Mesothelial cell of epicardium (in vitro differentiated cells): ENCODE measurements at places on chromosomes 4 and X. TPM values are rescaled to one million over a fixed set of nuclear protein-coding genes. Genes with fewer than 3 reads are reported as not detected.

DNA sequence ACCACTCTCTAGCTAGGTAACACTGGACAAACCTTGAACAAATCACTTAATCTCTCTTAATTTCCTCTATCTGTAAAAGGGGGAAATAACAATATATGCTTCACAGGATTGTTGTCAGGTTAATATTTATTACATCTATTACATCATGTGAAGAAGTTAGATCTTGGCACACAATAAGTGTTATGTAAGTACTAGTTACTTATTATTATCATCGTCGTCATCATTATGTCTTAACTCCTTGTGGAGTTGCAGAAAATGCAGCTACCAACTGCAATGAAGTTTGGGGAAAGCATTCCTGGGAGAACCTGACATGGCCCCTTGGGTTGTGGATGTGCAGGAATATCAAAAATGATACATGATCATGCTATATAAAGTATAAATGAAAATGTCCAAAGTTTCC is 4.8 kb upstream of the JCHAIN start:
- no peak for DNase-seq

DNA sequence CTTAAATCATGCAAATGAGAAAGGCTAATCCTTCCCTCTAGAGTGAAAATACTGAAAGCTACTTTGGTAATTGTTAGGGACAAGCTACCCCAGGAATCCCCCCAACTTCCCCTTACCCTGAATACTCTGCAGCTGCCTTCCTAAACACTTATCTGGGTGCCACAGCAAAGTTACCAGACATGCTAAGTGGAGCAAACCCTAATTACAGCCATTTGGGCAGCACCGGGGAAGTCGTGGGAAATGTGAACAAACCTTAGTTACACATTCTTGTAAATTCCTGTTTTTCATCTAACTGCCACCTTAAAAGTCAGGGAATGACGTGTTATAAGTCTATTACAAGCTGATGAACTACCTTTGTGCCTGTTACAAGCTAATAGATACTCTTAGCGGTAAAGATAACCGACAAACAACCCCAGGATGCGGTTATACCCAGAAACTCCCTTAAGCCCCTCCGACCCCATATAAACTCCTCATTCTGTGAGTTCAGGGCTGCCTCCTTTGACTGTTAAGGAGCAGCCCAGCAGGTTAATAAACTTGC is 66.0 kb upstream of the PLAC8 start:
- no peak for DNase-seq

ZBTB33 gene
- 20.3 to 21.5 TPM (median 20.6 TPM) in 3 replicates for total RNA-seq

MAGEA9B gene
- total RNA-seq, result not detected in 3 replicates

DNA sequence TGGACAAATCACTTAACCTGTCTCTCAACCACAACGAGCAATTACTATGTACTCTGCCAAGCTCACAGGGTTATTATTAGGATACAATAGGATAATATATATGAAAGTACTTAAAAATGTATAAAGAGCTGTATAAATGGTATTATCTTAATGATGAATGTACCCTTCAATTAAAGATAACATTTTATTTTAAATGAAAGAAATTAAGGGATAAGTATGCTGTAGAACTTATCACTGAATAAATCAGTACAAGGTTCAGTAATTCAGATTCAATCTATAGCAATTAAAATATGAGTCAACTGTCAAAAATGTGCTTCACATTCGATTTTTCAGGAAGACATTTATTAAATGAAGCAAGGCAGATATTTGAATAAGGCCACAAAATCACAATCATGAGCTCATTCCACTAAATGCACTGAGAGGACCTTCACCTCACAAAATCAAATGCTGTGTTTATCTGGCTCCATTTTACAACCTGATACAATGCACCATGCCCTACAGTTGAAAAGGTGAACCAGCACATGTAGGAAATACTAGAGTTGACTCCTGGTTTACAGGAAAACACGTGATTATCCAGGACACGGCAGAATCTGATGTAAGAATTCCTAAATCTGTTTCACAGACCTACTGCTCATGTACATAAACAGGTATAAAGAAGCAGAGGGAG is 4.4 kb downstream of the LRCH2 start:
- no peak for DNase-seq

DNA sequence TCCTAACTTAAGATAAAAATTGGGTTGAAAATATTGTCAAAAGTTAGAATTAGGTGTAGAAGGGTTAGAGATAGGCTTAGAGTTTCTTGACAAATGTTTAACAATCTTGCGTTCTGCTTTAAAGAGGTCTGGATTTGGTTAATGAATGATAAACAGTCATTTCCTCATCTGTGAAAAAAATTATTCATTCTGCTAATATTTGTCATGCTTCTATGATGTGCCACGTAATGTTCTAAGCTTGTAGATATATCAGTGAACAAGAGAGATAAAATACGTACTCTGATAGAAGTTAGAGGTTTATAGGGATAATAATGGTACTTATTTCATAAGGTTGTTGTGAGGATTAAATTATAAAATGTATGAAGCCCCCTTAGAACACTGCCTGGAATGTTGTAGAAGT is 443.0 kb upstream of the GALNT7 start:
- no peak for DNase-seq

CT47A7 gene
- total RNA-seq, result not detected in 3 replicates

DNA sequence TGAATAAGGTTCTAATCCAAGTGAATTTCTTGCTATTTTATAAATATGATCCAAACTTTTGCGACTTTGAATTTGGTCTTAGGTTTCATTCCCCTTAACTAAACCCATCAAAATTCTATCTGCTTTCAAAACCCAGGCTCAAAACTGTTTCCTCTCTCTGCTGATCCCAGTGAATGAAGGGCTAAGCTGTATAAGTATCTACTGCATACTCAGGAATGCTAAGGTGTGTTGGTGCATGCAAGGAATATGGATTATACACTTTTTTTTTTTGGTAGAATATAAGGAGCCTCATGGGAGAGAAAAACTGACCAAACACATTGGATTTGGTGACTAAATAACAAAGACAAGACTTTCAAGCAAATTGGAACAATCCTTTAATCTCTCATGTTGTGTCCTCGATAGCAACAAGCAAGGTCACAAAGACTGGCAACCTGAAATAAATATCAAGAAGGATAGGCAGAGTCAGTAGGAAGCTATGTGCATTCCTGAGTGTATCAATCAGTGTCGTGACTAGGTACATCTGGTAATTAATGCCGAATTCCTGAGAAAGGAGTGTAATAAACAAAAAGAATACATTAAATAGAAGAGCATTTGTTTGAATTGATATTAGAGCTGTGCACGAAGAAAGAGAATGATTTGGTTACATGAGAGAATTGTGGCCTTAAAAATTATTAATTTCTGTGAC is 74.3 kb upstream of the KCTD8 start:
- DNase-seq, result no peak

DNA sequence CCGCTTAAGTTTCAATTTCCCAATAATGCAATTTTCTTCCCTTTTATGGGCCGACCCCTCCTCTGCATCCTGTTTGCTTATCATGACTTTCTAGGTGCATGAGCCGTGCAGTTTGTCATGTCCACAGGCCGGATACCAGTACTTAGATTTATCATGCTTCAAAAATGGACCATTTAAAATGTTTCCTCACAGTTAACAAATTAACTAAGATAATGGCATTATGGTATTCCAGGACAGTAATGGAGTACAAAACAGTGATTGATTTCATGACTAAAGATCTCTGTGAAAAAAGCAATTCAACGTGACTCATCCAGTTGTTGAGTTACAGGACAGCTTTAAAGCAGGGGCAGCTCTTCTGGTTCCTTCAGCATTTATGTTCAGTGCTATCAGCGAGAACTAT is 23.0 kb downstream of the SNX25 start:
- no peak for DNase-seq

DNA sequence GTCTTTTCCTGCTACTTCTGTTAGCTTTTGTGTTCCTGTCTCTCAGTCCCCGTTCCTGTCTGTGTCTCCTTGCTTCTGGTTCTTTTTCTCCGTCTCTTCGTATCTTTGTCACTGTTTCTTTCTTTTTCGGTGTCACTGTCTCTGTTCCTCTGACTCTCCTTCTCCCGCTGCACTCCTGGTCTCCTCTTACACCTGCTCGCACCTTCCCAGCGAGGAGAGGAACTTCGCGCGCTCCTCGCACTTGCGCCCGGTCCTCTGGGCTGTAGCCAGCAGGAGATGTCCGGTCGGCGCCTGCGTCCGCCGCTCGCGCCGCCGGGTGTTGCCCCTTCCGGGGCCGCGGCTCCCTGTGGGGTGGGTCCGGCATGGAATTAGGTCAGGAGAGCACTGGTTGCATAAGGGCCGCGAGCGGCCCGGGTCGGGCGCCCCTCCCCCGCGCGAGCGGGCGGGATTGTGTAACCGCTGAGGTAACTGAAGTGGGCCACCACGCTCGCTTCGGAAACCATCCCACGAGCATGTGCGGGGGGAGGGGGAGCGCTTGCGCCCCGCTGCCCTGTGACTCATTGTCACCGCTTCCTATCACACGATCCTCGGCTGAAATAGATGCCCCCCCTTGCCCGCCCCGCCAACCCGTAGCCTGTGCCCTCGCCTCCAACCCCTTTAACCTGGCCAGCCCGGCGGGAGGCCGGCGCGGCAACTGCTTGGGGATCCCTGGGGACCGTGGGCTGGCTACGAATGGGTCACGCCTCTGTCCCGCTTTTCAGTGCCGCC is 1.6 kb downstream of the LONRF3 start:
- DNase-seq, result no peak

DNA sequence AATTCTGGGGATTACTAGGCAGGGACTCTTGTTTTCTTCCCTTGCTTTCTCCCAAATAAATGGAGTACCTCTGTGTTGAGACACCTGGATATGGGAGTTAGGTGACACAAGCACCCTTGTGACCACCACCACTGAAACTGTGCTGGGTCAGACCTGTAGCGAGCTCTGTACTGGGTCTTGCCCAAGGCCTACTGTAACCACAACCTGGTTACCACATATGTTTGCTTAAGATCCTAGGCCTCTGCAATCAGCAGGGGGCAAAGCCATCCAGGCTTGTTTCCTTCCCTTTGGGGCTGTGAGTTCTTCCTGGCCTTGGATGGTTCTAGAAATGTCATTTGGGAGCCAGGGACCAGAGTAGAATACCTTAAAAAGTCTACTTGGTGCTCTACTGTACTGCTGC is 49.4 kb downstream of the LPAR4 start:
- DNase-seq, result no peak

- DNase-seq, result no peak
Measured at GRCh38 chrX:68345025-68345424, 88.3 kb downstream of the OPHN1 start.

GRCh38 chrX:35842674-35843073 is 44.5 kb downstream of the MAGEB16 start:
- no peak for DNase-seq

DNA sequence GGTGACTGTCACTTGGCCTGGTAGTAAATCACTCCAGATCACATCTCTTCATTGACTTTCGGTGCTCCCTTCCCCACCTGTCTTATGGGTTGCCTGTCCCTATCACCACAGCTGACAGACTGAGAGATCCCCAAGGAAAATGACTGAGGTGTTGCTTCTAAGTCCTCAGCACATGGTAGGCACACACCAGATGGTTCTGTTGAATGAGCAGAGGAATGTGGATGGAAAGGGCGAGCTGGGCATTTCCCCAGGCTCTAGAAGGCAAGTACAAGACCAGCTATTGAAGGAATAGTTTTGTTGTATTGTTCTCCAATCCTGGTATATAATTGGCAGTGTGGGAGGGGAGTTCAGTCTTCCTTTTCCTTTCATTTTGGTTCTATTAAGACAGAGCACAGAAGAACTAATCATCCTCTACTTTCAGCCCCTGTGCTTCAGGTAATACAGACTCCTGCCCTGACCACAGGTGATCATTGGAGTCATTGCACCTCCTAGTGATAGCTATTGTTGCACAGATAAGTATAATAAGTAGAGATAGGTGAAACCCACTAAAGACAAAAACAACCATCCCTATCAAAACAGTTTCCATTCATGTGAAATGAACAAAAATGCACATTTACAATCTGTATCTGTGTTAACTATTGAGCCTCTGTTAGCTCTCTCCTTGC is 158.6 kb downstream of the TRAM1L1 start:
- DNase-seq, result no peak

TMEM150C gene
- 3.5 to 4.3 TPM (median 4.0 TPM) in 3 replicates for total RNA-seq

- no peak for DNase-seq
Measured at GRCh38 chr4:137656661-137657060, 124.4 kb upstream of the PCDH18 start.

DNA sequence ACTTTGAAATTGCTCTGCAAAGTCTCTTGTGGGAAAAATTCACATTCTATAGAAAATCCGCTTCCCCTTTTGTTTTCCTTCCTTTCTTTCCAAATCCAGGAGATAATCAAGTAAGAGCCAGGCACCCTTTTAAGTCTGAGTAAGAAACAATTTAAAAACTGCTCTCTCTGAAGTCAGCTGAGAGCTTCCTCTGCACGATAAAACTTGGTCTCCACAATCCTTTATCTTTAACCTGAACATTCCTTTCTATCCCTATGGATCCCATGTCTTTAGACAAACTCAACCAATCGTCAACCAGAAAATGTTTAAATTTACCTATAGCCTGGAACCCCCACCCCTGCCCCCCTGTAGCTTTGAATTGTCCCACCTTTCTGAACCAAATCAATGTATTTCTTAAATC is 1723.6 kb upstream of the AGA start:
- no peak for DNase-seq

GRCh38 chr4:161647757-161648156 is 516.0 kb downstream of the FSTL5 start:
- no peak for DNase-seq

GRCh38 chrX:21708116-21708515 is 49.8 kb downstream of the SMPX start:
- no peak for DNase-seq

DNA sequence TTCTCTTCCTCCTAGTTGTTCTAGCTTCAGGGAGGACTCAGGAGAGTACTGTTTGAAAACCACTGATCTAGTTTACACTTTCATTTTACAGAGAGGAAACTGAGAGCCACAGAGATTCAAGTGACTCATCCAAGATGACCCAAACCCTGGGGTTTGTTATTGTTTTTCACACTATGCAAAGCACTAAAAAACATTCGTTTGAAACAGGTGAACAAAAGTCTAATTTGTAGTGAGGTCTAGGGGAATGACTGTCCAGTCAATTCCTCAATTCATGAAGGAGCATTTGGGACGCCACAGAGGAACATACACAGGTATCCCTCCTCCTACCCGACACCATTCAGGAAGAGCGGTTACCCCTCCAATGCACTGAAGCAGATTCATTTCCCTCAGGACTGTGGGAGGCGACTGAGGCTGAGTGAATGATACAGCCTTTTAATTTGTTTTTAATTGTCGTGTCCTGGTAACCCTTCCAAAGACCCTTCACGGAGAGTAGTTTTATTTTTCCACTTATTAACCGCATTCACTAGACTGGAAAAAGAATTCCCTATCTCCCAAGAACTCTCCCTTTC is 30.3 kb downstream of the TLR10 start:
- DNase-seq, result no peak

- no peak for DNase-seq
Measured at GRCh38 chr4:158816955-158817354, 48.1 kb downstream of the FNIP2 start.

- no peak for DNase-seq
Measured at GRCh38 chr4:41857226-41857641, 78.0 kb upstream of the TMEM33 start.

DNA sequence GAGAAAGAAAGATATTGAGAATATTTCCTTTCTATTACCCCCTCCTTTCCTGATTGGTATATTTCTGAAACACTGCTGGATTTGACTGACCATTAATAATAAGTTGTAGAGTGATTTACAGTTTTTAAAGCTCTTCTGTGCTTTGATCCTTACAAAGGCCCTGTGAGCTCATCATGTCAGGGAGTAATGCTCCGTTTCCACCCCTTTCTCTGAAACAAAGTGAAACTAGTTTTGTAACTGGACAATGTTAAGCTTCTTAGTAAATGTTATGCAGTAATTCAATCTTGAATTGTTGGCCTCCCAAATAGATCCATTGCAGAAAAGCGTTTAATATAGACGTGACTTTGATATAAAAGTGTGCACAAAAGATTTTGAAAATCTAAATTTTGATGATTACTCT is 190.1 kb upstream of the GNPDA2 start:
- no peak for DNase-seq
